ENCODE measurements at places on chromosomes 2 and 18.

DNA sequence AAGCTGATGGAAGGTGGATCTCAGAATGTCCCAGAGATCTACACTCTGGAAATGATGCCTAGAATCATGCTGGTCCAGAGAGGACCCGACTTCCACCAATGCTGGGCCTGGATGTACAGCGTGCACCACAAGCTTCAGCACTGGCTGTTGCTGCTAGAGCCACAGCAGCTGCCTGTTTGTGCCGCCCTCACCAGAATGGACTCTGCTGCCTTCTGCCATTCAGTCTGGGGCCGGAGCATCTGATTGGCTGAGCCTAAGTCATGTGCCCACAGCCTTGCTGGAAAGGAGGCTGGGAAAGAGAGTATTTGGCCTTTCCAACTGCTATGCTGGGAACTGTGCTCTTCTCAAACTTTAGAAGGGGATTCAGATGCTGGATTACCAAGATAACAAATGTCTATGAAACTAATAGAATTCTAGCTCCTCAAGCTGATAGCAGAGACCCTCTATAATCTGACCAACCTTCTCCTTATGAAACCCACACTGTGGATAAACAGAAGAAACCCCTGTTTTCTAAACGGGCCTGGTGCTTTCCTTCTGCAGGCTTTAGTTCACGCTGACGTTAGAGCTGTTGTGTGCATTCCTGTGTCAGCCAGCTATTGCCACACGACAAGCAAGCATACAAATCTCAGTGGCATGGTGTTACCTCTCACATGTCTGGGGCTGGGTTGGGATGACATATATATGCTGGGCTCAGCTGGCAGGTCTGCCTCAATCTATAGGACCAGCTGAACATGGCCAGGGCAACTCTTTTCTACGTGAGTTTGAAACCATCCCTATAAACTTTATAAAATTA lies 4.1 kb upstream of the LOXHD1 start:
- no peak for DNase-seq

- no peak for DNase-seq
Measured at GRCh38 chr2:103401621-103402020, 639.8 kb downstream of the TMEM182 start.

DNA sequence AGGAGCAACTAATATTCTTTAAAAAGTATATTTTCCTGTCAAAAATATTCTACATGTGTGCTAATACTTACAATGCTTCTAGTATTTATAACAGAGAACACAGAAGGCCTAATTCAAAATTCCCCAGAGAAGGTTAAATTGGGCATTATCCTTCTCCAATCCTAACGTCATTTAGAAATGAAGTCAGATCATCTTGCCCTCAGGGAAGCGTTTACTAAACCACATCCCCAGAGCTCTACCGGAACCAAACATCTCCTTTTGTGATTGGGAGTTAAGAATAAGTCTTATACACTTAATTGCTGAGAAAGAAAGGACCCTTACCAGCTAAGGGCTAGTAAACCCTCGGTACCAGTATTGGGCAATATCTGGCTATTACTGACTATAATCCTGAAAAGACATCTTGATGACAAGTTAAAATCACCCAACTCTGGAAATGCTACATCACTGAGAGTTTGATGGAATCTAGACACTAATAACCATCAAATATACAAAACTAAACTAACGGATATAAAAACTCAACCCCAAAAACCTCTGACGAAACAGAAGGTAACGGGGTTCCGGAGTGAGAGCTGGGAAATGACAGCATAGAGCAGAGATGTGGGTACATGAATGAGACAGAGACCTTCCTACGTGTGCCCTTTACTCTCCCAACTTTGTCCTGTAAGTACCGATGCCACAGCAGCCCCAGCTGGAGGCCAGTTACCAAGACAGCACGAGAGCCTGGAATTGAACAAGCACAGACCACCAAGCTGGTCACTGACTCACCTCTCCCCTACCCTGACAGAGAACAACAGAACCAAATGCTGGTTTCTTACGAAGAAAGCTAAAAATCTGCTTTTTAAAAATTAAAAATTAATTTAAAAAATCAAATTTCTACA lies 35.0 kb downstream of the WDSUB1 start:
- DNase-seq, result no peak

- peak; percentile 10 for DNase-seq
Measured at GRCh38 chr2:160752475-160753330, 259.1 kb upstream of the RBMS1 start.

GRCh38 chr2:159890551-159891266 lies 92.7 kb upstream of the CD302 start:
- peak; percentile 48 for DNase-seq

GRCh38 chr2:106159866-106160785 lies 34.0 kb downstream of the UXS1 start:
- DNase-seq, result peak; percentile 75

DNA sequence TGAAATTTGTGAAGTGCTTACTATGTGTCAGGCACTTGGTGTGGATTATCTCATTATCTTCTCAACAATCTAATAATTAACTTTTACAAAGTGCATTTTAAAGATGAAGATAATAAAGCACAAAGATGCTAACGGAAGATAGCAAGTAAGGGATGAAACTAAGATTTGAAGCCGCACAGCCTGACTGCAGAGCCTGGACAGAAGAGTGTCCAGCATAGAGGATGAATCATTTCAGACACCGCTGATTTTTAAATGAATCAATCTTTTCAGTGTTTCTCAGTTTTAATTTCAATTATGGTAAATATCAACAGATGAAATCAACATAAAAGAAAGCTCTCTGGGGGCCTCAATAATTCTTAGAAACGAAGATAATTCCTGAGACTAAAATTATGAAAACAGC lies 24.5 kb upstream of the STAM2 start:
- DNase-seq, result no peak

DNA sequence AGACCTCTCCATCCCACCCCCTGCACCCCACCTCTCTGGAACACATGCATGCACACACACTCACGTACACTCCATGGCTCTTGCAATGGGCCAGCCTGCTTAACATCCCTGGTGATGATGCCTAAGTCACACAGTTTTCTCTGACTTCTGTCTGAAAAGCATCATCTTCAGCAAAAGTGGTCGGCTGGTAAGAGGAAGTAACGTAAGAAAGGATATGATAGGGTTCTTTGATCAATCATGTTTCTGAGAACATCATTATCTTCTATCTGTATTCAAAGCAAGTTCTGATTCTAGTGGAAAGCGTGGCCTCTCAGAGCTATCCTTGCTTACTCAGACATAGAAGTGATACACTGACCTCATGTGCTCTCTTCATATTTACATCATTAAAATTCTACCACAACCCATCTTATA lies 11.4 kb upstream of the NDUFV2 start:
- DNase-seq, result peak; percentile 68

GRCh38 chr2:157899125-157899839 lies 23.2 kb upstream of the ACVR1 start:
- DNase-seq, result peak; percentile 57

- DNase-seq, result peak; percentile 52
Measured at GRCh38 chr18:3667255-3668137, 217.5 kb downstream of the TGIF1 start.

GRCh38 chr2:98314251-98314650 lies 32.0 kb upstream of the CNGA3 start:
- no peak for DNase-seq

Data from hematopoietic multipotent progenitor cell treated with erythropoietin and hydrocortisone succinate and interleukin-3 and kit ligand, for 4 days (in vitro differentiated cells).